ENCODE measurements at places on chromosomes 1 and 21.

DNA sequence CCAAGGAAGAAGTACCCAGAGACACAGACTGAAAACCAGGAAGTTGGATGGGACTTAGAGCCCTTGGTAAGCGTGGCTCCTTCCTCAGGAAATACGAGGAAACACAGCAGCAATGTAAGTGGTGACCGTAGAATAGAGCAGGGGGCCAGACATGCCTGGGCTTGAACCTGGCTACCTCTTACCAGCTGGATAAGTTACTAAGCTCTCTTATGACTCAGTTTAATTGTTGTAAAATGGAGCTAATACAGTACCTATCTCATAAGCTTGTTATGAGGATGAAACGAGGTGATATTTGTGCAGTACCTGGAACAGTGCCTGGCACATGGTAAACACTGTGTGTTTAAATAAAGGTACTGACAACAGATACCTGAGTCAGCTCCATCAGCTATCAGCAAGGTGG lies 19.2 kb downstream of the EBNA1BP2 start:
- no peak for DNase-seq

DNA sequence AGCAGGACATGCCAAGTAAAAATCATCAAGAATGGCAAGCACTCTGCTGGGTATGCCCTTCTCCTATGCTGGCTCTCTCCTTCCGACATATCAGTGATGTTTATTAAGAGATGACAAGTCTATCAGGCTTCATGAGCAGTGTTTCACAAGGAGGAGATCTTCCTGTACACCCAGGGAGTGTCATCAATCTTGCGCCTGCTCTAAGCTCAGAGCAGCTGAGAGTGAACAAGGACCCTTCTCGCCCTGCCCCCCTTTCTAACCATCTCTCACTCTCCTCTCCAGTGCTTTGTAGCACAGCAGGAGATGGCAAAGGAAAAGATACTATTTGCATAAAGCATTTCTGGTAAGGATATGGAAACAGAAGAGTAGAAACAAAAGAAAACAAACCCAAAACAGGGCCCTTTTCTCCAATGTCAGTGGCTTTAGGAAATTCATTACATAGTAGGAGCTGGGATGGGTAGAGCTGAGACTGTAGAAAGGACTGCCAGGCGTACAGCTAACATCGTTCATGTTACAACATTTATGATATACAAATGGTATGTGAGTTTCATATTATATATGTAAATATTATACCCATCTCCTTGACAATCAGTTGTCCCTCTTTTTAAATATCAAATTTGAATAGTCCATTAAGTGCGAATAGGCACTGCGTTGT lies 201.7 kb downstream of the NUF2 start:
- DNase-seq: no peak

DNA sequence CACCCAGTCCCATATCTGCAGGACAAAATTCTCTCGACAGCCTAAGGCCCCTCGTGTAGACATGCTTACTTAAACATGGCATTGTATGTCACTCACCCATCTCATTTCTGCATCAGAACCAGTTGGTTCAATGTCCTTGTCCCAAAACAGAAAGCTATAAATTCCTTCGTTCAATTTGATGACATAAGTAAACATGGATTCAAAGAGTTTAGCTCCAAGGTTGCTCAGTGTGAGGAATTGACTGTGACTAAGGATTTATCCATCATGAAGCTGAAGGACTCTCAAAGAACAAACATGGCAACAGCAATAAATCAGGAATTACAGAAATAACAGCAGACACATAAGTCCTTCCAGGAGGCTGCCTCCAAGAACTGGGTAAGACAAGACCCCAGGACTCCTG lies 237.2 kb downstream of the TOMM20 start:
- DNase-seq: no peak

- DNase-seq: peak; percentile 35
Observed at GRCh38 chr1:154863315-154864174, 6.5 kb downstream of the KCNN3 start.

GRCh38 chr1:178739285-178740045 lies 14.4 kb downstream of the RALGPS2 start:
- DNase-seq: no peak

GRCh38 chr1:156627313-156627880 lies 8.2 kb downstream of the HAPLN2 start:
- DNase-seq: no peak

DNA sequence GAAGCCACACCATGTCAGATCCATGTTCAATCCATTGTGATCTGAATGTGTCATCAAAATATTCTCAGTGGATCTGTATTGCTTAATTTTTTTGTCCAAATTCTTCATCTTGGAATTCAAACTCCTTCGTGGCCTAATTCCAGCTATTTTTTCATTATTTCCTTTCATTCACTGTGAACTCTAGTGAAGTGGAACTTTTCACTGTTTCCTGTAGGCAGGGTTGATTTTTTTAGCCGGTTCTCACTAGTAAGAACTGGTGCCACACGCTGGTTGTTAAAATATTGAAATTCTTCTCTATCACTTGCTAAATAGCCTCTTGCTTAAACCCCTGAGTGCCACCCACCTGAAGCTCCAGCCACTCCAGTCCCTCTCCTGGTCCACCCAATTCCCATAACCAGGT lies 7.6 kb upstream of the S100A11 start:
- DNase-seq: no peak

DNA sequence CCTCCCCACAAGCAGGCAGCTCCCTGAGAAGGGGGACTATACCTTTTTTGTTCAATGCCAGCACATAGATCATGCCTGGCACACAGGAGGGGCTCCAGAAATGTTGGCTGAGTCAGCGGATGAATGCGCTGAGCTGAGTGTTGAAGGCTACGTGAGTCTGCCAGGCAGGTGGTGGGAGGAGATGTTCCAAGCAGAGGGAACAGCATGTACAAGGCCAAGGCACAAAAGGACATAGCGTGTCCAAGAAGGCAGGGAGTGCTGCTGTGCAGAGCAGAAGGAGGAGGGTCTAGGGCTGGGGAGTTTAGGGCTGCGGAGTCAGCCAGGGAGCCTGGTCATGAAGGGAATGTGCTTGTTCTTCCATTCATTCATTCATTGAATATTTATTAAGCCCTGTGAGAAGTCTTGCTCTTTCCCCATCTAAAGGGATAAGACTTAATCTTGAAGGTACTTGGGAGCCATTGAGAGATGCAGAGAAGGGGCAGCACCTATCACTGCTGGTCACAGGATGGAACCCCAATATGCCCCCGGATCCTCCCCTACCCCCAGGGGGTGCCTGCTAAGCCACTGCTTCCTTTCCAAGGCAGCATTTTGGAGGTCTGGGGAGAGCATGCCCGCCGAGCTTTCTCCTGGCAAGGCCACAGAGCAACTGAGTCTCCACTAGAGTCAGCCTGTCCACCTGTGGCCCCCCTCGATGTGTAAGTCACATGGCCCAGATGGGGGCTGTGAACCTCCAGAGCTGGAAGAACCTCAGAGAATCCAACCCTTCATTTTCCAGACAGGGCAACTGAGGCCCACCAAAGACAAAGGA lies 31.2 kb upstream of the LAPTM5 start:
- DNase-seq: no peak

DNA sequence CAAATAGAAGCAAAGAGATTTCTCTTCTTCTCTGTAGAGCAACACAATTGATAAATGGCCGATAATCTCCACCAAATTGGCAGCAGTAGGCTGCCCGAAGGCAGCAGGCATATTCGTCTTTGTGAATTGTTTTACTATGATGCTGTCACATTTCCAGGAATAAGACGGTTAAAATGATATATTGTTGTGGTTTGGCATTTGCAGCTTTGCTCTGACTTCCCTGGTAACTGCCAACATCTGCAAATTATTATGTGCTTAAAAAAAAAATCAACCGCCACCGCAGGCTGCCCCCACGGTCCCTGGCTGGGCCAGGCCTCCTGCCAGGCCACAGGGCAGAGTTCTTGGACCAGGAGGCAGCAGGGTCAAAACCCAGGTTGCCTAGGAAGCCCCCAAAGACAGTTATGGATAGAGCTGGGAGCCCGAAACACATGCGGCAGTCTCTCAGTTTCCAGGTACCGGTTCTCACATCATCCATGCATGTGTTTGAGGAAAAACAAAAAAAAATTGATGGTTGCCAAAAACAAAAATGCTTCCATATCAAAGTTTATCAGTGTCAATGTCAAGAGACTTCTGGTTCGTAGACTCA lies 179.3 kb downstream of the ETS2 start:
- peak; percentile 59 for DNase-seq

DNA sequence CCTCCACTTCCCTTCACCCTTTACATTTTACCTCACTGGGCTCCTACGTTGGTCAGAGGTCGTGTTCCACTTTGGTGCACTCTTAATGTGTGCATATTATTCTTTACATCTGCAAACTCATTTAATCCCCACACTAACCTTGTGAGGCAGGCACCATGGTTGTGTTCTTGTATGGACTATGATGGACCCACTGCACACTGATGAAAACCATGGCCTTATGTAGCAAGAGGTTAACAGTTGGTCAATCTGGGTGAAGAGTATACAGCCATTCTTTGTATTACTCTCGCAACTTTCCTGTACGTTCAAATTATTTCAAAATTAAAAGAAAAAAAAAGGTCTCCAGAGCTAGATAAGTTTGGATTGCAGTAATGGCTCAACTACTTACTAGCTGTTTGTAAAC lies 78.5 kb downstream of the RUNX1 start:
- no peak for DNase-seq

- DNase-seq: no peak
Observed at GRCh38 chr1:21775550-21775914, 7.4 kb downstream of the USP48 start.

- DNase-seq: no peak
Observed at GRCh38 chr1:40711465-40712404, 20.2 kb downstream of the NFYC start.

DNA sequence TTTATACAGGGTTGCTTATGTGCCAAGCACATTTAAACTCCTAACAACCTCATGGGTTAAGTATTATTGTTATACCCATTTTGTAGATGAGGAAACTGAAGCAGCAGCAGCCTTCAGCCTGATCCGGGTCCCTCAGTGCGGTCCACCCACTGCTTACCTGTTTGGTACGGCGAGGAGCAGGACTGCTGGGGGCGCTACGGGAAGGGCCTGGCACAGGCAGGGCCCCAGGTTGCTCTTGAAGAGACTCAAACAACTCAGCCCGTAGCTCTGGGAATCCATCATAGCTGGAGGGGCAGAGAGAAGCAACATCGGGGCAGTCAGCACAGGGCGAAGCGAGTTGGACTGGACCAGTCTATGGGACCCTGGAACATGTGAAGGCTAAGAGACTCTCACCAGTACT lies 9.2 kb downstream of the DENND4B start:
- DNase-seq: no peak

DNA sequence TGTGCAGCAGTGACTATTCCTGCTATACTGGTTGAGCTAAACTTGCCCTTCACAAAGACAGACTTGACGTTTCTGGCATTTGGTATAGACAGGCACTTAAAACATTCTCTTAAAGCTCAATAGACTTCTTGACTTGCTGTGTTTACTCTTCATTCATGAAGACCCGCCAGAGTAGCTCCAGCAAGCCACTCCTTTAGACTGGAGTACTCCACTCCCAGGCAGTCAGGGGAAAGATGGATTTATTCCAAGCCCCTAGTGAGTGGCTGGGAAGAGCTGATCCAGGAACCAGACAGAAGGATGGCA lies 70.7 kb downstream of the EVA1C start:
- no peak for DNase-seq

GRCh38 chr21:31710586-31710985 lies 21.3 kb downstream of the SCAF4 start:
- no peak for DNase-seq
